ENCODE measurements at places on chromosomes 1 and 21.

- DNase-seq: no peak
These were observed 230.4 kb downstream of the SLC35F3 start for GRCh38 chr1:234134878-234135277.

GRCh38 chr21:35602811-35603362 lies 457.4 kb downstream of the SETD4 start:
- DNase-seq: no peak

GRCh38 chr1:9166289-9167235 lies 37.7 kb upstream of the GPR157 start:
- no peak for DNase-seq

- no peak for DNase-seq
These were observed 6.0 kb downstream of the TOR1AIP1 start for GRCh38 chr1:179888071-179888470.

- DNase-seq: peak; percentile 45
These were observed 6.4 kb downstream of the TGFB2 start for GRCh38 chr1:218351391-218352074.

DNA sequence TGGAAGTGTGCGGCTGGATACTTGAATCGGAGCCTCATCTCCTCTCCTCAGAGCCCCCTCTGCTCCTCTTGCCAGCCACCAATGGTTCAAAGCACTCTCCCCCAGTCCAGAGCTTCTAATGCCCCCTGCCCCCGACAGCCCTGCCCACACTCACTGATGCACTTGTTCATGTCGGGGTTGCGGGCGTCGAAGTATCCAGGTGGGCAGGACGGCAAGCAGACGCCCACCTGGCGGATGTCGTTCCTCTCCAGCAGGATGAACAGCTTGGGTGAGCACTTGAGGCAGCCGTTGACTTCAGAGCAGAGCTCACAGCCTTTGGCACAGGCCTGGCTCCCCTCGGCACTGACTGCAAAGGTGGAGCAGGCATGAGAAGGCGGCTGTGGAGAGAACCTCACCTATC lies 18.4 kb downstream of the RSPO1 start:
- DNase-seq: no peak

DNA sequence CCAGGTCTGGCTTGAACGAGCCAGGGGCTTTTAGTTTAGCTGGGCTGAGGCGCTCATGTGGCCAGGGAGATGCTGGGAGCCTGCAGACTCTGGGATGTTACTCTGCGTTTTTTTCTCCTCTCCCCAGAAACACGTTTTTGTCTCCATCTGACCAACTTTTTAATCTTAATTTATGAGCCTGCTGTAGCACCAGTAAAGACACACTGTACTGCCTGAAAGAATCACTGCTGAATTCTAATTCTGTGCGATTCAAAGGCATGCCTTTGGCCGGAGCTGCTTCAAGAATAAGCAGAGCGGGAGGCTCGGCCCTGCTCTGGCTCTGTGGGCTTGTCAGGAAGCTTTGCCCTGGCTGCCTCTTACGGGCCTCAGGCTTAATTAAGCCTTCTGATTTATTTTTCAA lies 129.5 kb downstream of the CAMTA1 start:
- no peak for DNase-seq

DNA sequence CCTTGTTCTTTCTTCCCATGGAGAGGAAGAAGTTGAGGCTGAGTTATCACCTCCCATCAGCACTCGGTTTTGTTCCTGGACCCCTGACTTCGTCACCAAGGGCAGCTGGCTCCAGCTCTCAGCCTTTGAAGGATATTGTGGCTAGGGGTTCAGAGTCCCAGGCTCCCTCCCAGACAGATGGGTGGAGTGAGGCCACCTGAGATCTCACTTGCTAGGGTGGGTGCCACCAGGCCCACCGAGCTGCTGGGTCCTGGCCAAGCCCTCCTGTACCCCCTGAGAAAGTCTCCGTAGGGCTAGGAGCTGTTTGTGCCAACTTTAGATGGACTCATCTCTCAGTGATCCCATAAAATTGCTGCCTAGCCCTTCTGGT lies 6.9 kb downstream of the MX2 start:
- no peak for DNase-seq

DNA sequence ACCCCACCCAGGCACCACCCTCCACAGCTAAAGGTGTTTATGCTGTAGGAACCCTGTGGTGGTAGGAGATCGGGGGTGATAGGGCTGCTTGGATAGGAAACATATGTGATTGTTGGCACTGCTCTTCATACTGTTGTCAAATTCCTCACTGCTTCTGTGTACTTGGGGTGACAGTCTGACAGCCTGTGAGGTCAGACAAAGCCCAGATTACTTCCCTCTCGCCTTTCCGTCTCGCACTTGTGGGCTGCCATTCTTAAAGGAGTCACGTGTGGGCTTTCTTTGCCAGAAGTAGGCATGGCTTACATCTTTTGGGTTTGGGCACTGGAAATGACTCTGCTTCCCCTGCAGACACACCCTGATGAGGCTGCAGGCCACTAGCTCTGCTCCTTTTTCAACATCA lies 363.8 kb downstream of the DISC1 start:
- DNase-seq: no peak

- peak; percentile 41 for DNase-seq
These were observed 29.9 kb downstream of the FUBP1 start for GRCh38 chr1:77948841-77949424.

DNA sequence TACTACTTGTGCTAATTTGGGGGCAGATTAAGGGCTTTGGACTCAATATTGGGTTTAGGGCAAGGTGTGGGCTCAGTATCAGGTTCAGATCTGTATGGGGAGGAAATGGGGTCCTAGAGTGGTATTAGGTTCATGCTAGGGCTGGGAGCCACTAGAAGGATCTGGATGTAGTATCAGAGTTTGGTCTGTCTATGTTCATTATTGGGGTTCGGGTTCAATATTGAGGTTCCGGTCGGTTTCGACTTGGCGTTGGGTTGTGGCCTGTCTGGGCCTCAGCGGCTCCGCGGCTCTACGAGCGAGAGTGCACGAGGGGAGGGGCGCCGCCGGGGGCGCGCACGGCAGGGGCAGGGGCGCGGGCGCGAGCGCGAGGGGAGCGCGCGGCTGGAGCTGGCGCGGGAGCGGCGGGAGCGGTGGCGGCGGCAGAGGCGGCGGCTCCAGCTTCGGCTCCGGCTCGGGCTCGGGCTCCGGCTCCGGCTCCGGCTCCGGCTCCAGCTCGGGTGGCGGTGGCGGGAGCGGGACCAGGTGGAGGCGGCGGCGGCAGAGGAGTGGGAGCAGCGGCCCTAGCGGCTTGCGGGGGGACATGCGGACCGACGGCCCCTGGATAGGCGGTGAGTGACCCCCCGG lies at the start of gene PTPRF:
PTPRF (plus strand) TSS at position 401 of the 624 bp plus-strand sequence. CDS start 14,193 bp downstream, outside the sequence.
- DNase-seq: peak; percentile 82

GRCh38 chr1:81517987-81518386 lies 282.7 kb upstream of the ADGRL2 start:
- peak; percentile 70 for DNase-seq

GRCh38 chr1:1593834-1594601 lies 5.9 kb downstream of the FNDC10 start:
- no peak for DNase-seq

DNA sequence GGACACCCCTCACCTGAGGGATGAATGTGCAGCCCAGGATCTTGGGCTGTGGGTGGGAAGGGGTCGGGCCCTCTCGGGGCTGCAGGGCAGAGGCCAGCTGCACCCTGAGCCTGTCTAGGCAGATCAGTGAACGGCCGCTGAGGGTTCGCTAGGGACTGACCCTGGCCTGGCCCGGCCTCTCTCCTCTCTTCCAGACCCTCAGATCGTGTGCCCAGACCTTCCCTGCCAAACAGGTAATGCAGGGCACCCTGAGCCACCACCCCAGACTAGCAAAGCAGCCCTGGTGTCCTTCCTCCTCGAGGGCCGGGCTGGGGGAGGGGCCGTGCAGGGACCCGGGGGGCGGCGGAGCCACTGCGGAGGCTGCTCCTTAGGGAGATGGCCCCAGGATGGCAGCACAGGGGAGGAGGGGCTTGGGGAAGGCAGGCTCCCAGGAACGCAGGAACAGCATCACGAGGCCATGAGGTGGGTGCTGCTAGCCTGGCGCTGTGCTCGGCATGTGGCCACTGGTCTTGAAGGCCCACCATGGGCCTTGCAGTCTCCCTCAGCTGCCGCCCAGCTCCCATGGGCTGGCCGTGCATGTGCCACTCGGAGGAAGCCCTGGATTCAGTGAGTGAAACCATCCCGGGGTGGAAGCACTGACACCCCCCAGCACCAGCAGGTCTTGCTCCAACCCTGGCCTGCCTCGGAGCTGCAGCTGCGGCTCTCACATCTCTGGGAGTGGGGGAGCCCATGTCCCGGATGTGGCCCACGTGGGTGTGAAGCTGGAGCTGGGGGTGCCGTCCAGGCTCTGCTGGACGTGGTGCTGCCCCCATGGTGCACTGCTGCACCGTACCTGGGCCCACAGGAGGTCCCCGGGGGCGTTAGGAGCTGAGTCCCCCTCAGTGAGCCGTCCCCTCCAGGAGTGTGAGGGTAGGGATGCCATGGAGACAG lies 28.7 kb downstream of the COL6A2 start:
- DNase-seq: no peak

- no peak for DNase-seq
These were observed 11.3 kb downstream of the NFIA start for GRCh38 chr1:61093525-61094137.

DNA sequence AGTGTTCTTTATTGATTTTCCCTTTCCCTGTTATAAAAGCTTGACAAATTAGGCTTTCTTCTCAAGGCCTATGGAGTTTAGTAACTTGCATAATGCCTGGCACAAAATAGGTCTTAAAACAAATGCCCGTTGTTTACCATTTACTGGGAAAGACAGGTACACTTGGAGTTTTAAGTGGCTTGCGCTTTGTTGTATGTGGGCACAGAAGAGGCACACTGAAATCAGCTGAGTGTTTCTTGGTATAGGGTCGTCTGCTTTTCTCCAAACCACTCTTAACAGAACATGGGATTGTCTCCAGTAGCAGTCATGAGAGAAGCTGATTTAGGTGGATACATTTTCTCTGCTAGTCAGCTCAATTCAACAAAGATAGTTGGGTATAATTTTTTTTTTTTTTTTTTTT lies 132.5 kb downstream of the SYT14 start:
- DNase-seq: no peak

DNA sequence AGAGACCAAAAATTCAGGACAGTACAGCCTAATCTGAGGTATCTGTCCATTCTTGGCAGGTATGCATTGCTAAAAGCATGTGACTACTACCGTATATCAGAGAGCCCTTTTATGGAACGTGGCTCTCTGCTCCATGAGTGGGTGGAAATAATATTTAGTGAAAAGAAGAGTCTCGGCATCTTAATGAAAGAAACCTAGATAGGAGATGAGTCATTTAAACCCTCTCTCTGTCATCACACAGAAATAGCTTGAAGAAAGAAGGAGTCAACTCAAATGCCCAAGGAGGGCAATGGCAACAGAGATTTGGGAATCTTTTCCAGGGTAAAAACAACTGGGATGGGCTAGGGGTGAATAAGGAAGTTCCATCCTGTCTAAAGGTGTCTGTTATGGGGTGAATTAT lies 528.2 kb downstream of the SMYD3 start:
- no peak for DNase-seq

DNA sequence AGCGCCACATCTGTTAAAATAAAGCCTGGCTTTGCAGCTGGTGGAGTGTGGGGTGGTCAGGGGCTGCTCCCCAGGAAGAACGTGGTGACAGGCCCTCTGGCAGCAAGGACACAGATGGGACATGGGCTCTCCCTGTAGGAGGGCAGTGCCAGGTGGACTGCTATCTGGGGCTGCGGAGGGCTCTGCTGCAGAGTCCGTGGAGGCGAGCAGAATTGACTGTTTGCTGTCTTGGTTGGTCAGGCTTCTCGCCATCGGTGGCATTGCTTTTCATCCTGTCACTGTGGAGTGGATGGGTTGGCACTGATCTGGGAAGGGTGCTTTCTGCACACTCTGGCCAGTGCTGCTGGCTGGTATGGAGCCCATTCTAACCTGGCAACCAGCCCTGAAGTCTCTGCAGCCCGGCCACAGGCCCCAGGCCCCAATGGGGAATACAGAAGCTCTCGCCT lies 103.0 kb downstream of the LAMC2 start:
- DNase-seq: no peak

DNA sequence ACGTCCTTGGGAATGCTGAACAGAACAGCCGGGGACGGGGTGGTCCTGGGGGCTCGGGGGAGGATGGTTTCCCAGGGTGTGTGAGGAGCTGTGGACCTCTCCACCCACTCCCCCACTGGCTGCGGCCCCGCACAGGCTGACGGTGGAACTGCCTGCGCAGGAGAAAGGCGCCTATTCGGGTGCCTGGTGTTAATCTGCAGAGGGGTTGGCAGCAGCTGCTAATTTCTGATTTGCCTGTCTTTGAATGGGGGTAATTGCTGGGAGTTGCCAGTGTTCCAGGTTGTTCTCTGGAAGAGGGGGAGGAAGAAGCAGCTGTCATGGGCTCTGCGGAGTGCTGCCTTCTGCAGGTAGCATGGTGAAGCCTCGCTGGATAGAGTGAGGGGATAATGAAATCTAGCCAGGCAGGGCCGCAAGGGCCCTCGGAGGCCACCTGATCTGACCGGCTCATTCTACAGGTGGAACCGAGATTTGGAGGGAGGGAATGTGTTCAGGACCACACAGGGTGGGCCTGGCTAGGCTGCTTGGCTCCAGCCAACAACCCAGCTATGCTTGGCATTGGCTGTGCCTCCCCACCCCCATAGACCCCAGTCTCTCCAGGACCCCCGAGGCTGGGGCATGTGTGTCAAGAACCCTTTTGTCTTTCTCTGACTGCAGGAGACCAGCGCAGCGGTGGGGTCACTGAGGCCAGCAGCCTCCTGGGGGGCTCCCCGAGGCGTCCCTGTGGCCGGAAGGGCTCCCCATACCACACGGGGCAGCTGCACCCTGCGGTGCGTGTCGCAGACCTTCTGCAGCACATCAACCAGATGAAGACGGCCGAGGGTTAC lies 67.1 kb downstream of the PTPRU start:
- no peak for DNase-seq

DNA sequence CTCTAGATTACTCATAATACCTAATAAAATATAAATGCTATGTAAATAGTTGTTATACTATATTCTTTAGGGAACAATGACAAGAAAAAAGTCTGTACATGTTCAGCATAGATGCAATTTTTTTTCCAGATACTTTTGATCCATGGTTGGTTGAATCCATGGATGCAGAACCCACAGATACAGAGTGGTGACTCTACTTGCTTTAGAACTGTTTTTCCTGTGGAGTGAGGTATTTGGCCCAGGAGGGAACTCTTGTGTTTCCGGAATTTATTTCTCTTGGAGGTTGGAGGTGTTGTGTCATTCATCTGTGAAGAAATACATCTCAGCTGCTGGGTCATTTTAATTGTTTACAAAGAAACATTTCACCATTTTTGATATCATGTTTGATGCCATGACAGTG lies 28.7 kb downstream of the TMEM200B start:
- no peak for DNase-seq

- no peak for DNase-seq
These were observed 2.6 kb downstream of the CYP4B1 start for GRCh38 chr1:46801323-46802055.

- no peak for DNase-seq
These were observed 3.1 kb downstream of the ACKR1 start for GRCh38 chr1:159207774-159208173.

GRCh38 chr1:117512728-117513321 lies 93.0 kb upstream of the TENT5C start:
- DNase-seq: peak; percentile 26

GRCh38 chr1:204359474-204360255 lies at the start of gene PLEKHA6:
Gene PLEKHA6 (minus strand): TSS chr1:204359929. CDS start chr1:204273727, 86,202 bp downstream.
- no peak for DNase-seq

Data from DMS53 (cell line).